ENCODE measurements at places on chromosomes 12 and 14.

GRCh38 chr14:20632448-20632830 lies 9.1 kb downstream of the OR6S1 start:
- peak; percentile 77 for DNase-seq

DNA sequence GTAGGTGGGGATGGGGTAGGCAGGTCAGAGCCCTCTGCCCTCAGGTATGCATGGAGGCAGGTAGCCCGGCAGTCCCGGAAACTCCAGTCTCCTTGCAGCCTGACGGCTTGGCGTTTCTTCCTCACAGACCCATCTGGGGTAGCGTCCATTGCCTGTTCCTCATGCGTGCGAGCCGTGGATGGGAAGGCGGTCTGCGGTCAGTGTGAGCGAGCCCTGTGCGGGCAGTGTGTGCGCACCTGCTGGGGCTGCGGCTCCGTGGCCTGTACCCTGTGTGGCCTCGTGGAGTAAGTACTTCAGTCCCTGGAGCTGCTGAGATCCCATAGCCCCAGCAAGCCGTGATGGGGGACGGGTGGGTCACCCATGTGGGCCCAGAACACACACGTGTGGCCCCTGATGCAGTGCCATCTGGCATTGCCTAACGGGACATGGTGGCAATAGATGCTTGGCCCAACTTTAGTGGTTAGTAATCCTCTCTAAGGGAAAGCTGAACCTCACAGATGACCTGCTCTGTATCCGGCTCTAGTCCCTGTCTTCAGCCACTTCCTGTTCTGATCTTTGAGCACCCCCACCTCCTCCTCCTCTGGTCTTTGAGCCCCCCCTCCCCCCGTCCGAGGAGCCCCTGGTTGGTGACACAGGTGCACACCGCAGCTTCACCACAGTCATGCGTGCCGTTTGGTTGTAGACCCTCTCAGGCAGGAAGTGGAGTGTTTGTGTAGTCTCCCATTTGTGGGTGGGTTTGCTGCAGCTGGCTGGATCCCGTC lies 3.7 kb downstream of the SIVA1 start:
- no peak for DNase-seq

DNA sequence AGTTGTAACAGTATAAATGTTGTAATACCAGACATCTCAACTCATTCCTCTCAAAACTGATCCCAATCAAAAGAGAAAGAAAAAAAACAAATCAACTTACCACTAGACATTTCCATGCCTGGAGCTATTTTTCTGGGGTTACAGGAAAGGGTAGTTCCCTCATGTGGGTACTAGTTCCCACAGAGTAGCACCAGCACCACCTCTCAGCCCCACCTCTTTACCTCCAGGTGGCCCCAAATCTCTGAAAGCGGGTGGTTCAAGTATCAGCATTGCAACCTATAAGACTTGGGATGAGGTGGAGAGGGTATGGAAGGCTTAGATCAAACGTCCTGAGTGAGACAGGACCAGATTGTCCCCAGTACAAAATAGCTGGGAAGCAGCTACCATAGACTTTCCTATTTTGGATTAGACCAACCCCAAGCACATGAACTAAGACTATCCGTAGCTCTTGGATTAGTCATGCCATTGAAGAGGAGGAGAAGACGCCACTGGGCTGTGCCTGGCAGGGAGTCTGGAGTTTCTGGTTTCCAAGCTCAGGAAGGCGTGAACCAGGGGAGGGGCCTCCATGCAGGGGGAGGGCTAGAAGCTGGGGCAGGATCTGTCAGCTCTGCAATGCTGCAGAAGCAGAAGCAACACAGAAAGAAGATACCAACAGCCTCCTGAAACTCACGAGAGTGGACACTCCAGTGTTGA lies at the start of gene SLC39A2:
Gene SLC39A2 (plus strand): TSS at position 620 of the 693 bp plus-strand sequence. CDS start 154 bp downstream, outside the sequence.
- DNase-seq: no peak

DNA sequence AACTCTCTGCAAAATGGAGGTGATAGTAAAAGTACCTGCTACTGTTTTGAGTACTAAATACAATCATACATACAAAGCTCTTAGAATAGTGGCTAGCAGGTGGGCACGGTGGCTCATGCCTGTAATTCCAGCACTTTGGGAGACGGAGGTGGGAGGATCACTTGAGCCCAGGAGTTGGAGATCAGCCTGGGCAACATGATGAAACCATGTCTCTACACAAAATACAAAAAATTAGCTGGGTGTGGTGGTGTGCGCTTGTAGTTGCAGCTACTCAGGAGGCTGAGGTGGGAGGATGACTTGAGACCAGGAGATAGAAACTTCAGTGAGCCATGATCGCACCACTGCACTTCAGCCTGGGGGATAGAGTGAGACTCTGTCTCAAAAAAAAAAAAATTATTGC lies 28.8 kb upstream of the APPL2 start:
- no peak for DNase-seq

GRCh38 chr14:60512973-60513571 lies 4.1 kb downstream of the SIX6 start:
- DNase-seq: no peak

DNA sequence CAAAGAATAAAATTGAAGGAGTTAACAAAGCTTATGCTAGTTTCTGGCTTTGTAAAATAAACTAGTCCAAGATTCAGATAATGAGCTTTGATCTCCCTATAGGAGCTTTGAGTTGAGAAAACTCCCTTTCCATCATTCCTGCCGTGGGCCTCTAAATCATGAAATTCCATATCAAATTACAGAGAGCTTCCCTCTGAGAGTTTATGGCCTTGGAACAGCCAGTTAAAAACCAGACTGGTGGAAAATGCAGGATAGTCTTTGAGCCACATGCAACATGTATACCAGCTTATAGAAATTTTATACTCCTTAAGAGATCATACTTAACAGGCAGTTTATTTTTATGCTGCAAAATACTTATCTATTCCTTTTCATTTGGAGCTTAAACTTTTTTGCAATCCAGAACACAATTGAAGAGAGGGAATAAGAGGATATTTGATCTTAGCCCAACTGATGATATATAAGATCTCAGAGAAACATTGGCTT lies 175.8 kb upstream of the ATP2B1 start:
- DNase-seq: no peak

- DNase-seq: no peak
Measured at GRCh38 chr12:132329036-132329719, at the start of gene GALNT9. Gene GALNT9 (minus strand): TSS chr12:132329589. CDS start chr12:132329203, 386 bp downstream.

- DNase-seq: no peak
Measured at GRCh38 chr14:94545131-94545841, 16.0 kb upstream of the SERPINA4 start.

- no peak for DNase-seq
Measured at GRCh38 chr14:64955297-64955696, 12.8 kb upstream of the GPX2 start.

GRCh38 chr14:65412856-65413738 lies 567 bp downstream of the FUT8 start:
- peak; percentile 85 for DNase-seq

DNA sequence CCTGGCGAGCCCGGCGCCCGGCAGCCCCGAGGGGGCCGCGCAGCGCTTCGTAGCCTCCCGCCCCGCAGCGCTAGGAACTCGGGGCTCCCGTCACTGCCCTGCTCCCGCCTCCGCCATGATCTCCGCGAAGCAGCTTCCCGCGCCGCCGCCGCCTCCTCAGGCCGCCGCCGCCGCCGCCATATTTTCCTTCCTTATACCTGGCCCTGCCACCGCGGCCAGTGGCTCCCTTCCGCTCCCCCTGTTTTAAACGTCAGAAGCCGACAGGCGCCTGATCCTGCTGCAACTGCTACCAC lies 286 bp downstream of the PPP4R3A start:
- DNase-seq: no peak
